ENCODE measurements at places on chromosomes 5 and 9.

GRCh38 chr5:76341651-76342334, 61.3 kb upstream of the IQGAP2 start:
- DNase-seq: no peak

- no peak for DNase-seq
Measured at GRCh38 chr5:5616247-5616895, 193.9 kb downstream of the ICE1 start.

- no peak for DNase-seq
Measured at GRCh38 chr5:36070687-36071571, 4.2 kb upstream of the UGT3A2 start.

DNA sequence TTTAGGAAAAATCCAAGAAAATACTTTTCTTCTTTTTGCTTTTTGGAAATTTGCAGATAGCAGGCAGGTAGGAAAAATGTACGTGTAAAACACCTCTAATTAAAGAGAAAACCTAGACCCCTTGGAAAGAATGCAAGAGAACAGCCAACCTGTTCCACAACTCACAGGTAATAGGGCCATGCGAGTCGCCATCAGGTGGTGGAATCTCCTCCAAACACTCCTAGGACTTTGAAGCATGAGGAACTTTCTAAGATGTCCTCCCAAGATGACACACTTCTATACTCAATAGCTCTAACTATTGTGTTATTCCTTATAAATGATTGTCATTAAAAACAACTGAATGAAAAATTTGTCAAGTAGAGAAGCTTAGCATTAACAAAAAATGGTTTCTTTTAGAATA, 174.0 kb downstream of the TMC1 start:
- DNase-seq: no peak

GRCh38 chr5:142108432-142109330, at the start of gene NDFIP1:
Gene NDFIP1, plus strand, starts transcription at chr5:142108779. Its CDS starts 196 bp downstream, at chr5:142108975.
- DNase-seq: peak; percentile 92

- no peak for DNase-seq
Measured at GRCh38 chr5:141488591-141489561, at the start of gene PCDHGC5. Gene PCDHGC5, plus strand, starts transcription at chr5:141489081. Its CDS starts 160 bp downstream, at chr5:141489241.

DNA sequence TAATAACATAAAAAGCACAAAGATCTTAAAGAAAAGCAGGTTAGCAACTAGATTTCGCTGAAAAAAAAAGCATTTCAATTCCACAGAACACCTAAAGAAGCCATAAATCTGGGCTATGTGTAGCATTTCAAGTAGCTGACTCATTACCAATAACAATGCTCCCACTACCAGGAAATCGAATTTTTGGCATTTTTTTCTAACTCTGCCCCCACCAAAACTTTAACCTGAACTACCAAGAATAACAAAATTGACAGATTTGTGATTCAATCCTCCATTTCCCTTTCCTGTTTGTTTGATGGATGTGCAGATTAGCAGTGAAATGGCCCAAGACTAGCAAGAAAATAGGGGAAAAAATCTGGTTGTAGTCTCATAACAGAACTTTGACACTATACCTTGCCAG, 180.2 kb downstream of the RASEF start:
- DNase-seq: no peak

DNA sequence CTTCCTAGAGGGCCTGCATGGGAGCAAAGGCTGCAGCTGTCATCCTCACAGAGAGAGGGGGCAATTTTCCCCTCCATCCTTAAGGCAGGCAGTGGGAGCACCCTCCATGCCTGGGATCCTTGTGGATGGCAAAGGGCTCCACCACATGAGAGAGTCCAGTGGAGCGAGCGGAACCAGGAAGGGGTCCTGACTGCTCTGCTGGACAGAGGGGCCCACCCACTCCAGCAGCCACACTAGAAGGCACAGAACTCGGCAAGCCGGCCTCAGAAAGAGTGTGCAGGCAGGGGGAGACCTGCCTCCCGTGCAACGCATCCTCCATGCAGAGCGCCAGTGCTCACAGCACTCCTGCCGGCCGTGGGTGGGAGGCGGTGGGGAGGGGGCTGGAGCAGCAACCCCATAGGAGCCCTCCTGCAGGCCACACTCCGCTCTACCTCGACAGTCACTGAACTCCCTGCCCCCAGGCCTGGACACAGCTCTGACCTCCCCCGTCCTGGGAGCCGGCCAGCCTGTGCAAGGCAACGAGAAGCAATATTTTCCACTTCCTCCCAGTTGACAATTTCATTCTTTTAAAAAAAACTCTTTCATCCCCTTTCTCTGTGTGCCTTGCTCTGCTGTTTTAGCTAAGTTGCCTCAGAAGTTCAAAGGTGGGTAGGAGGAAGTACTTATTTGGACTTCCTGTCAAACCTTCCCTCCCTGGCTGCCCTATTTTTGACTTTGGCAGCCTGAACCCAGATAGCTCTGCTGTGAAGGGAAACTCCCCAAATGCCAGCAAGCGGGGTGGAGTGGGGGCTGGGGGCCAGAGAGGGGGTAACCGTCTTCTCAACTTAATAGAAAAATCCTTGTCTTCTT, 5.3 kb upstream of the LCP2 start:
- DNase-seq: no peak

DNA sequence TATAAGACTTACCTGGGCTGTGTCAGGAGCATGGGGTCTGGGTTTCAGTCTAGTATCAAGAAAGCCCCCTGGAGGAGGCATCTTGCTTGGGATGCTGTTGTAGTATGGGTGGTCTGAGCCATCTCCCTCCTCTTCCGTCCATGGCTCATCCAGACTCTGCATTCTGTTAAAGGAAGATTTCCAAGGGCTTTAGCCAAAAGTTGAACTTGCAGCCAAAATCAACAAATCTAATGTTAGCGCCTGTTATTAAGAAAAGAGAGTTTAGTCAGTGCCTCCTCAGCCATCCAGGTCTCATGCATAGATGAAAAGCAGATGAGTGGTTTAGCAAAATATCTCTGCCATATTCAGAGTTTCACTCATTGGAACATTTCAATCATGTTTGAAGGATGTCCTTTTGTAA, 55.6 kb downstream of the S1PR3 start:
- no peak for DNase-seq

GRCh38 chr9:124521142-124521541, 13.9 kb upstream of the NR5A1 start:
- no peak for DNase-seq

DNA sequence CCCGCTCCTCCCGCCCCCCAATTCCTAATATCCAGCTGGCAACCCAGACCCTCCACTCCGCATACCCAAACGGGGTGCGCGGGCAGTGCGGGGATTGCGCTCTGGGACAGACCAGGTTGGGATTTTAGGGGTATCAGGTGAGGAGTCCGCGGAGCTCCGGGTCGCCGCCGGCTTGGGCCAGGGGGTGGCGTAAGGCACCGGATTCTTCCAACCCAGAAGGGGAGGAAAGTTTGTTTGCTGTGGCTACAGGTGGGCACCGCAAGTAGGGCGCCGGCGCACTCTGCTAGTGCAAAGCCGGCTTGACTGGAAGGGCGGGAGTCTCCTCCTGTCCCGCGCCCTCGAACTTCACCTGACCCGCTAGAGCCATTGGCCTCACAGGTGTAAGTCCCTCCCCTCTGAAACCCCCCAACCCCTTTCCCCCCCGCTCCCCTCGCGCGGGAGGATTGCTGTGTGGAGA, 709 bp downstream of the IQGAP2 start:
- peak; percentile 74 for DNase-seq

GRCh38 chr5:43279548-43280274, 33.5 kb downstream of the HMGCS1 start:
- DNase-seq: no peak

DNA sequence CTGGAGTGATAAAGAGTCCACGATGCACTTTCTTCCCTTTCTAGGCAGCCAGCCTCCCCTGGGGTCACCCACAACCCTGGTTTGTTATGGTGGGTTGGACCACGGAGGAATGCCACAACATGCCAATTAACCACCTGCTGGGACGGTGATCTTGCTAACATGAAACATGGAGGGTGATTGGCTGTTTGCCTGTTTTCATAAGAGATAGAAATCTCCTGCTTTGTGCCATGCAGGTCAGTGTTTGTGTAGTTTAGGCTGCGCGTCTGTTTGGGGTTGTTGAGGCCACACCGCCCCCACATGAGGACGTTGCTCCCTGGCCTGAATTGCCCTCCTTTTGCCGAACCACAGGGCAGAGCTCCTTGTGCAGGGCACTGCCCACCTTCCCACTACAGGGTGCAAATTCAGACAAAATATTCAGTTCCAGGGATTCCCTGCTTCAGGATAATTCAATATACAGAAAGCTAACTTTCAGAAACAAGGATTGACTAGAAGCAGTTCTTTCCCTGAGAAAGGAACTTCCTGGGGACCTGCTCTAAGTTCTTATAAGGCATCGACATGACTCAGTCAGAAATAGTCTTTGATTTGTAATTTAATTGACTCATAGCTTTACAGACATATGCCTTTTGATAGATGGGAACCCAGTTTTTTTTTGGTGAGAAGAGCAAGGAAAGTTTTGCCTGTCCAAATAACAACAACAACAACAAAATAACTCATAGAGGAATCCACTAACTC, 427.6 kb downstream of the GADD45G start:
- DNase-seq: no peak

DNA sequence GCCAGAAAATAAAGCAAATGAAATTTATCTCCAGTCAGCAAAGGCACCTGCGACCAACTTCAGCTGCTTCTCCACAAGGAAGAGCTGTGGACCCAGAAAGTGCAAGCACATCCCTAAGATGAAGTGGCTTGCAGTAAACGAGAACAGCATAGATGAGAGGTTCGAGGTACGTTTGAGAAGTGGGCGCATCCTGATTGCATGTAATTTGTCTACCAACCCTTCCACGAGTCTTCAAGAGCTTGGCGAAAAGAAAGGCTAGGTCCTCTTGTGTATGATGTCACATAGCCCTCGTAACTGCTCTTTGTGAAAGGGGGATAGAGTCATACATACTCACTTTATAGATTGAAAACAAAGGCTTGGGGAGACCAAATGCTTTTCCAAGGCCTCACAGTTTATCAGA, 6.0 kb upstream of the LCP2 start:
- no peak for DNase-seq
